ENCODE measurements at places on chromosomes 13 and 19. TPM values are rescaled to one million over a fixed set of nuclear protein-coding genes. Genes with fewer than 3 reads are reported as not detected.

The GIPC3 gene
- 0.87 TPM for total RNA-seq

The SOHLH2 gene
- 0.20 TPM for total RNA-seq

The PABPC3 gene
- total RNA-seq: not detected

The FREM2 gene
- 18.0 TPM for total RNA-seq

The ZNF653 gene
- 7.2 TPM for total RNA-seq

The PSG1 gene
- total RNA-seq: not detected

The ZNF91 gene
- 63.5 TPM for total RNA-seq

The FFAR3 gene
- not detected for total RNA-seq

The PRR12 gene
- total RNA-seq: 32.7 TPM

The SYT3 gene
- not detected for total RNA-seq

The DNAAF3 gene
- 2.7 TPM for total RNA-seq

The CAPN12 gene
- total RNA-seq: 5.4 TPM

The ZNF468 gene
- total RNA-seq: 19.2 TPM

The COL4A1 gene
- total RNA-seq: 583 TPM

The POLR1D gene
- total RNA-seq: 69.0 TPM

The YJU2 gene
- total RNA-seq: 33.9 TPM

The CCNE1 gene
- total RNA-seq: 3.1 TPM

The CNN1 gene
- 43.3 TPM for total RNA-seq

The ZNF345 gene
- total RNA-seq: 6.1 TPM

The IGFL1 gene
- not detected for total RNA-seq

The ZAR1L gene
- total RNA-seq: not detected

The ADGRE3 gene
- total RNA-seq: not detected

The RGS9BP gene
- not detected for total RNA-seq

The MEDAG gene
- total RNA-seq: 151 TPM

The IZUMO2 gene
- not detected for total RNA-seq

The DHDH gene
- total RNA-seq: not detected

The PLPPR3 gene
- total RNA-seq: not detected

The IGSF23 gene
- total RNA-seq: not detected

The HPN gene
- not detected for total RNA-seq

The RANBP3 gene
- 112 TPM for total RNA-seq

The NLRP4 gene
- not detected for total RNA-seq

The GJB6 gene
- not detected for total RNA-seq

The RAVER1 gene
- total RNA-seq: 34.2 TPM

The CBARP gene
- 0.59 TPM for total RNA-seq

The CYP4F8 gene
- not detected for total RNA-seq

The CEACAM3 gene
- total RNA-seq: not detected

The ZNF540 gene
- 5.1 TPM for total RNA-seq

The RFPL4AL1 gene
- not detected for total RNA-seq

The TOMM40 gene
- 75.9 TPM for total RNA-seq

The PGLYRP2 gene
- total RNA-seq: not detected

The LMTK3 gene
- total RNA-seq: under 0.01 TPM

Data from tibial nerve (tissue), 4 donors.